NCI-H2081 treated with DMSO at 0.1 percent for 48 hours (cell line): ENCODE measurements at places on chromosomes 16 and 17.

DNA sequence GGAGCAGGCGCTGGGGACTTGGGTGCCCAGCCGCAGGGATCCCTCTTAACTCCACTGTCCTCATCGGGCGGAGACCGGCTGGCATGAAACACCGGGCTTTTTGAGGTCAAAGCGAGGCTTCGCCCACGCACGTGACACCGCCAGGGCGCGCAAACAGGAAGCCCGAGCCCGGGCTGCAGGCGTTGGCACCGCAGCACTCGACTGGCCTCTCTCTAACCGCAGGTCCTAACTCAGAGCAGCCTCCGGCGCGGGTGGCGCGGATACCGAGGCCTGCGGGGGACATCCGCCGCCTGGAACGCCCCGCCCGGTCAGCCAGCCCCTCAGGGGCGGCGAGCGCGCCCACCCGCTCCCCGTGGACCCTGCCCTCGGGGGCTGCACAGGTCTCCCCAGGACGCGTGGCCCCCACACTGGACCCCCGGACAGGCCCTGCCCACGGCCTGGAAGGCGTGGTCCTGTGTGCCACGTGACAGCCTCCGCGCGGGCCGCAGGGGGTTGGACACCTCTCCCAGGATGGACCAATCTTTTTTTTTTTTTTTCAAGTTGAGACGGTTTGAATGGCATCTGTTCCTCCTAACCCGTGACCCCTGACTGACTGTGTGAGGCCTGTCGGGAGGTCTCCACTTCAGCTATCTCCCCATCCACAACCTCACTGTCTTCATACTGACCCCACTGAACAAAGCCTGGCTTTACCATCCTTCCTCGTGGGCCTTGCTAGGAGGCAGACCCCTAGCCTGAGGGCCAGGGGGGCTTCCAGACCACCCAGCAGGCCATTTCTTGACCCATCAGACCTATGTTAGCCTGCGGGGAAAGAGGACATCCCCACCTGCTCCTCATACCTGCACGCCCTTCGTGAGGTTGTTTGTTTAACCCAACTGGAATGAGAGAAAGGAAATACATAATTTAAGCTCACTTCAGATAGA lies 8.4 kb upstream of the SLC47A2 start:
- DNase-seq = no peak

- no peak for DNase-seq
These were observed 5.3 kb upstream of the CRK start for GRCh38 chr17:1461198-1461944.

DNA sequence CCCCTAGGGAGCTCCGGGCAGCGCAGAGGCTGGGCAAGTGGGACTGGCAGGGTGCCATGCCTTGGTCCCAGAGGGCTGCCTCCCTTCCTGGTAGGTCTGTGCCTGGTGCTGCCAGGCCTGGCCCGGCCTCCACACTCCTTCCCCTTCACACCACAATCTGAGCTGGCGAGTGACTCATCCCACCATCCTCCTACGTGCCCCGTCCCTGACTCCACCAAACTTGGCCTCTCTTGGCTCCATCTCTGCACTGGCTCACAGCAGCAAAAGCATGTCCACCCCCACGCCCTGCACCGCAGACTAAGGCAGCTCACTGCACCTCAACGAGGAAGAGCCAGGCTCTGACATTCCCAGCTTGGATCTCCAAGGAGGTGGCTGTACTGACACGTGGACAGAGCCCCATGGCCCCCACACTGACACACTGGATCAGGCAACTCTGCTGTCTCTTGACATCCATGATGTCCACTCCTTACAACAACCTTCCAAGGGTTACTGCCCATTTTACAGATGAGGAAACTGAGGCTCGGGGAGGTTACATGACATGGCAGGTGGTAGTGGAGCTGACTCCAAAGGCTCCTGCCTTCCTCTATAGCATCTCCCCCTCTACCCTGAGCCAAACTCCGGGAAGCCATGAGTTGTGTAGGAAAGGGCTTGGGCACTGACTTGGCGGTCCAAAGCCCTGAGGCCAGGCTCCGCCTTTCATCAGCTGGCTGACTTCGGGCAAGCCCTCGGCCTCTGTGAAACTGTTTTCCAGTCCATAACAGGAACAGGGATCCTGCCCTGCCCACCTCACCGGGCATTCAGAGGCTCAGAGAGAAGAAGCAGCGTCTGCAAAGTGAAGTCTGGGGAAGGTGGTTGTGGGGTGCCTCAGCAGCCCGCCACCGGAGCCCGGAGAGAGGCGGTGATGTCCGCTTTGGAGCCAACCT lies 20.1 kb upstream of the KRT19 start:
- no peak for DNase-seq

GRCh38 chr16:67613808-67614207 lies 31.1 kb upstream of the CARMIL2 start:
- DNase-seq = no peak

DNA sequence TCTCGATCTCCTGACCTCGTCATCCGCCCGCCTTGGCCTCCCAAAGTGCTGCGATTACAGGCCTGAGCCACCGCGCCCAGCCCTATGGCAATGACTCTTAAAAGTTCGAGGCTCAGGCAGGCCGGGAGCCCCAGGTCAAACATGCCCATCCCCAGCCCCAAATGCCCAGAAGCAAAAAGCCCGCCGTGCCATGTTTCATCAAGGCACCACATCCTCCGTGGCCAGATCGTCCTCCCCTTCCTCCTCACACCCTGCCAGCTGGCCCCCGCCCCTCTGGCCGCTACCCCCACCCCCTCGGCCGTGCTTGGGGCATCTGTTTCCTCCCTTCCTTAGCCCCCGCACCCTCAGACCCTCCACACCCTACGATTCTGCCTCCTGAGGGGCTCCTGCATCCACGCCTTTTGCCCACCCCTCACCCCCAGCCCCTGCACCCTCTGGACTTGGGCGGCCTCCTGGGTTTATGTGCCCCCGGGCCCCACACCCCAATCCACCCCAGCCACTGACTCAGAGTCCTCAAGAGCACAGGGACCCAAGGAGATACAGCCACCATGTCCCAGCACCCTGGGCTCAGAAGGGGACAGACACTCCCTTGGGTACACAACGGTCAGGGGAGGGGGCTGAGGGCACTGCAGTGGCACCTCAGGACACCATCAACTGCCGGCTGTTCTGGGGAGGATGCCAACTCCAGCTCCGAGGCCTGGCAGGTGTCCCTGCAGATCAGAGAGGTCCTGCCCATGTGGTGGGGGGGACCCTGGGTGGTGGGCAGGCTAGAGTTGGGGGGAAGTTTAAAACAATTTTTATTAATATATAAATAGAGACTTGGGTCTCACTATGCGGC lies 7.1 kb downstream of the CTRB1 start:
- DNase-seq = no peak

DNA sequence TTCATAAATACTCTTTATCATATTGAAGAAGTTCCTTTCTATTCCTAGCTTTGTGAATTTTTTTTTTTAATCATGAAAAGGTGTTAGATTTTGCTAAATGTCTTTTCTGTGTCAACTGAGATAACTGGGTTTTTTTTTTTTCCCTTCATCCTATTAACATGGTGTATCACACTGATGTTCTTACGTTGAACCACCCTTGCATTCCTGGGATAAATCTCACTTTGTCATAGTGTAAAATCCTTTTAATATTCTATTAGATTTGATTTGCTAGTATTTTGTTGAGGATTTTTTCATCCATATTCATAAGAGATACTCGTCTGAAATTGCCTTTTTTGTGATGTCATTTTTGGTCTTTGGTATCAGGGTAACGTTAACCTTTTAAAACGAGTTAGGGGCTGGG lies 49.2 kb downstream of the CHCT1 start:
- no peak for DNase-seq

GRCh38 chr16:14112539-14112856 lies 41.4 kb downstream of the MRTFB start:
- no peak for DNase-seq

DNA sequence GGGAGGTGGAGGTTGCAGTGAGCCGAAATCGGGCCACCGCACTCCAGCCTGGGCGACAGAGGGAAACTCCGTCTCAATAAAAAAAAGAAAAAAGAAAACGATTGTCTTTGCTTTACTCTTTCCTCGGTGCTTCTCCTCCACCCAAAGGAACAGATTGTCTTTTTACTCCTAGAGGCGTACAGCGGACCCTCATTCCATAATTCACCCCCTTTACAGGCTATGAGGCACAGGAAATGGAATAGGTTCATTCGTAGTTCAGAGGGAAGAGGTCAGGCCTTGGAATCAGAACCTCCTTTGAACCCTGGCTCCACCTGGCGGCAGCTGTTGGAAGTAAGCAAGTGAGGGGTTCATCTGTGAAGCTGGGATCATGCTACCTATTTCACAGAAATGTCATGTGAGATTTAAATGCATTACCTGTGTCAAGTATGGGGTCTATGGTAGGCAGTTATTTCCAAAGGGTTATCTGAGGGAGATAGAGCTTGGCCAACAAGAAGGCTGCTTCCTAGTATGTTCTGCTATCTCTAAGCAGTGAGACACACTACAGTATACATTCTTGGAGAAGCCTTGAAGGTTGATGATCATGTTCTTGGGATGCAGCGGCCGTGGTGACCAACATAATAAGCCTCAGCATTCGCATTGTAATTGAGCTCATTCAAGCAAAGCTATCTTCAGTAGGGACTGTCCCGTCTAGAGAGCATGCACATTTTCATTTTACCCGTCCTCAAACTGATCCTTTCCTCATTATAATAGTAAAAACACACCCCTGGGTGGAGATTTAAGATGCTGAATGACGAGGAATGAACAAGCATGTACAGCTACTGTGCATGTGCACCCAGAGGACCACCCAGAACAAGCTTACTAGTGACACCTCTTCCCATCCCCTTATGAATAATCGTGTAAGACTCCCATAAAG lies 18.7 kb upstream of the ZNF689 start:
- no peak for DNase-seq

GRCh38 chr17:601244-601925 lies 113.3 kb downstream of the VPS53 start:
- DNase-seq = no peak

GRCh38 chr16:54462771-54463170 lies 176.2 kb upstream of the IRX3 start:
- DNase-seq = no peak

GRCh38 chr17:76318586-76318985 lies 10.5 kb upstream of the QRICH2 start:
- DNase-seq = no peak

DNA sequence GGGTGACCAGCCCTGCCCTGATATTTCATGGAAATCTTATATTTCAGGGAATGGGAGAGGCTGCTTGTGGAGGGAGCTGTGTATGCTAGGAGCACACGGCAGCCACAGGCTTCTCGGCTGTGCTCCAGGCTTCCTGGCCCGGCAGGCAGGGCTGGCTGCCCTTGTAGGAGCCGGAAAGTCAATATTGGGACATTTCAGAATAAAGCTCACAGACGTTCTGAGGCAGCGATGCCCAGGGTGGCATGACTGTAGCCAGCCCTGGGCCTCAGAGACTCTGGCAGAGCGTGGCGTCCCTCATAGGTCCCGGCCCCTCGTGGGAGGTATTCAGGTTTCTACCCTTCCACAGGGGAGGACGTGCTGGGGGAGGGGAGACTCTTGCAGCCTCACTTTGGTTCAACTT lies 65.7 kb downstream of the BANP start:
- no peak for DNase-seq

DNA sequence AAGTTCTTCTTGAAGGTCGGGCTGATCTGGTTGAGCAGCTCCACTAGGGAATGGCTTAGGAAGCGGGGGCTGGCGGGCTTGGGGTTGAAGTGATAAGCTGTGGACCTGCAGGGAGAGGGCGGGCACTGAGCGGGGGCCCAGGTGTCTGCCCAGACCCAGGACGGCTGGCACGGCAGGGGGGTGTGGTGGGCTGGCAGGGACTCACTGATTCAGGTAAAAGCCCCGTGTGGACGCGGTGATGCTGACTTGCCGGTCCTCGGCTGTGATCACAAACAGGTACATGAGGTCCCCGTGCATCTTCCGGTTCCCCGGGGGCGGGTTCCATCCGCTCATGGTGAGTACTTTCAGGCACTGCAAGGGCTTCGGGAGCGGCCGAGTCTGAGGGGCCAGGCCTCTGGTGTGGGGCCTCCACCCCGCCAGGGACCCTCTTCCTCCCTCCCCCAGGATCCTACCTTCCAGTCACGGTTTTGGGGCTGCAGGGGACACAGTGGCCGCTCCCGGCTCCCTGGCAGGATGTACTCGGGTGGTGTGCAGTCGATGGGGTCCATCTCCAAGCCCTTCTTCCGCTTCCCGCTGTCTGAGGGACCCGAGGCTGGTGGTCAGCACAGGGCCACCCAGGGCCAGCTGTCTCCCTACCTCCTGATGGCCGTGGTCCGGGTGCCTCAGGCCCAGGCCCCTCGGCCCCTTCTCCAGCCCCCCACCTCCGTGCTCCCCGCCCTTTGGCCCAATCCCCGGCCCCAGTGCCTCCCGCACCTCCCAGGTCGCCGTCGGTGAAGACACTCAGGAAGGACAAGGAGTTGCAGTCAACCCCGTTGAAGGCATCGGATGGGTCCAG lies 10.2 kb downstream of the CLUH start:
- no peak for DNase-seq

DNA sequence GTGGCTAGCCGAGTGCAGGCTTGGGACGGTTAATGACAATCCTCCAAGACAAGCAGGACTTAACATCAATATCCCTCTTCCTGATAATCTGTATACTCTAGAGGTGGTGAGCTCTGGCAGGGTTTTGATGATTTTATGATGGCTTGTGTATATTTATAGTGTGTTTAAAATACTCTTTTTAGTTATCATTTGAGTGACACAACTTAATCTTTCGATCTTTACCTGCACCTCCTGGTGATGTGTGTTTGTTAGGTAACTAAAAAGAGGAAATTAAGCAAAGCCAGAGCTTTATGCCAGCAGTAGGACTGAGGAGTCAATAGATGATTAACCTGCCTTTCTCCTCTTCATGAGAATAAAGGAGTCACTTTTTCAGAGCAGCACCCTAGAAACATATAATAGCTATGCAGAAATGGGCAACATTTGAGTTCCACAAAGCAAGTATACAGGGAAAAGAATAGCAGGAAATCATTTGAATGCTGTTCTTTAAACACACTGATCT lies 210.5 kb downstream of the IRX3 start:
- no peak for DNase-seq

GRCh38 chr17:16243801-16244567 lies 27.0 kb downstream of the PIGL start:
- no peak for DNase-seq

- no peak for DNase-seq
These were observed 27.4 kb upstream of the MSI2 start for GRCh38 chr17:57228911-57229310.

GRCh38 chr16:84663433-84664101 lies 15.3 kb downstream of the KLHL36 start:
- no peak for DNase-seq

- no peak for DNase-seq
These were observed 132.2 kb downstream of the RAP1GAP2 start for GRCh38 chr17:2928294-2928890.

- no peak for DNase-seq
These were observed 25.3 kb upstream of the PVALEF start for GRCh38 chr17:81140018-81140417.

GRCh38 chr16:68331879-68332410 lies 21.1 kb downstream of the PRMT7 start:
- DNase-seq = no peak

DNA sequence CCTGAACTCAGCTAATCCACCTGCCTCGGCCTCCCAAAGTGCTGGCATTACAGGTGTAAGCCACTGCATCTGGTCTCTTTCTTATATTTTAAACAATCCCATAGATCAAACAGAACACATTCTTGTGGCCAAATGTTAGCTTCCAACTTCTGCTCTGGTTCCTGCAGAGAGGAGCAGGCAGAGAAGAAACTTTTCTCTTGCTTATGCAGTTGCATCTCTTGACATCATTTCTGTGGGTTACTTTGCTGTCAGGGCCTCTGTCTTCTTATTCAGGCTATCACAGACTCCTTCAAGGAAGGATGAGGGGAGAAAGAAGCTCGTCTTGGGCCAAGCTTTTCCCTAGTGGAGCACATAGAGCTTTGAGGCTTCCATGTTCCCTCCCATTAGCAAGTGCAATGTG lies 7.8 kb downstream of the HSD17B2 start:
- no peak for DNase-seq
